GF-D8 (cell line): ENCODE measurements at places on chromosomes 3 and 15.

DNA sequence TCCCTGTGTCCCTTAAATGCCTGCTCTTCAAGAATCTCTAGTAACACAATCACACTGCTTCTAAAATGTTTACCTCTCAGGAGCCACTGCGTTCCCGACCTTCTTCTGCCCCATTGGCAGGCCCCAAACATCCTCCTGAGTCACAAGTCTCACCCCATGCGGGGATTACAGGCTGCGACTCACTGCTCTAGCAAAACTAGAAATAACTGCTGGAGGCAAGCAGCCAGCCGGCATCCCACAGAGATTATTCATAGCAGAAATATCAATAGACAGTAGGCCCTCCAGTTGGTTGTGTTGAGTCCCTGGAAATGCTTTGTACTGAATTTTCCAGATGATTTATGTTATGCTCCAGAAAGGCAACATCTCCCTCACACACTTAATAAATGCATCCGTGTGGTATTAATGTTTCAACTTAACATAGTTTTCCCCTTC lies 64.8 kb downstream of the RFTN1 start:
- no peak for DNase-seq

- no peak for DNase-seq
Observed at GRCh38 chr3:140579260-140579659, 98.6 kb upstream of the TRIM42 start.

DNA sequence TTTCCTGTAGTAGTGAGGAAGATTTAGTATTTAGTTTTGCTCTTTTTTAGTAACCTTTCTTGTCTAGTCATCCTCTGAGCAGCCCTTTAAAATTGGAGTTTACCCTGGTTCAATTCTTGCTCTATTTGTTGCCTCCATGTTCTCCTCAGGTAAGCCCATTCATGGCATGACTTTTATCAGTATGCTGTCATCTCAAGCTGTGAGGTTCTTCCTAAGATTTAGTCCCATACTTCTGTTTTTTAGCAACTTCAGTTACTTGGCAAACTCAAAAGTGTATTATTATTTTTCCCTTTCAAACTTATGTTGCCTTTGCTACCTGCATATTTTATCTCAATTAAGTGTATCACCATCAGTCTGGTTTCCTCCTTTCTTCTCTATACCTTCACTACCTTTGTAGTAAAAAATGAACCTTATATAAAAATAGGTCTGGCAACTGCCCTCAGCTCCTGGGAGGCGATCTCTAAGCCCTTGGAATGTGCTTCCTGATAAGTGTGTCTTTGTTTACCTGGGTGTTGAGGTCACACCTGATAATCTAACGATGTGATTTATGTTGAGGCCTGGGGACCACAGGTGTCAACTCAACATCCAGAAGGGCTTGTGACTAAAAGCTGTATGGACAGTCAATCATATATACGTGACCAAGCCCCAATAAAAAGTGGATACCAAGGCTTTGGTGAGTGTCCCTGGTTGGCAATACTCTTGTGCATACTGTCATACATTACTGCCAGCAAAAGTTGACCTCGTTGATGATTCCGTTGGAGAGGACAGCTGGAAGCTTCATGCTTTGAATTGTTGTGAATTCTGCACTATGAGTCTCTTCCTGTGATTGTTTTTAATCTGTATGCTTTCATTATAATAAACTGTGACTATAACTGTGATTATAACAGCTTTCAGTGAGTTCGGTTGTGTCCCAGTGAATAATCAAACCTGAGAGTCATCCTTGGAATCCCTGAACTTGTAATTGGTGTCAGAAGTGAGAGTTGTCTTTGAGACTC lies 3.9 kb downstream of the NSUN3 start:
- no peak for DNase-seq

GRCh38 chr15:100714034-100714748 lies 111.8 kb downstream of the ASB7 start:
- no peak for DNase-seq
